Activated CD8-positive, alpha-beta memory T cell treated with anti-CD3 and anti-CD28 coated beads, Interleukin-2, amount 10 ng/mL, durations not matched to agents 7 days and 5 days (primary cell): ENCODE measurements at places on chromosomes 3 and 15. TPM values are rescaled to one million over a fixed set of nuclear protein-coding genes. Genes with fewer than 3 reads are reported as not detected.

GRK7 gene
- total RNA-seq: not detected

SH2D7 gene
- 0.28 TPM for total RNA-seq

GOLGA6A gene
- not detected for total RNA-seq

ARGFX gene
- not detected for total RNA-seq

SUCNR1 gene
- not detected for total RNA-seq

SNTN gene
- total RNA-seq: not detected

CRYBG3 gene
- total RNA-seq: 6.1 TPM

PYGO1 gene
- total RNA-seq: not detected

- no peak for DNase-seq
Measured at GRCh38 chr15:94864600-94864999, 633.2 kb downstream of the MCTP2 start.

DNA sequence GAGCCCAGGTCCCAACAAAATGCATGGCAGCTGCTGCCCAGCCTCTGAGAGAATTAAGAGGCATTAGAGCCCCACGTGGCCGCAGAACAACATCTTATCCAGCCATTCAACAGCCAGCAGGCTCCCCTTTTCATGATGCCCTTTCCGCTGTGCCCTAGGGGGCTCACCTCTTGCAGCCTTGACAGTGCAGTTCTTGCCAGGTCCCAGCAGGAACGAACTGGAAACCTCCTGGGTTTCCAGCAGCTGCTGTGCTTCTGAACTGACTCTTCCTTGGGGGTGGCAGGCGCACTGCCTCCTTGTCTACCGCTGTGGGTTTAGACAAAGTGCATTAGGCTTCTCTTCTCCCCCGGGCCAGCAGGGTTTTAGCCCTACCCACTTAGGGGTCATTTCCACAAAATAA, 85.2 kb downstream of the FAM174B start:
- DNase-seq: no peak

GRCh38 chr3:77236118-77236517, 196.2 kb downstream of the ROBO2 start:
- DNase-seq: no peak

GRCh38 chr3:138768125-138768524, 66.6 kb downstream of the PIK3CB start:
- no peak for DNase-seq

- no peak for DNase-seq
Measured at GRCh38 chr3:46852334-46852720, 10.9 kb downstream of the MYL3 start.

DNA sequence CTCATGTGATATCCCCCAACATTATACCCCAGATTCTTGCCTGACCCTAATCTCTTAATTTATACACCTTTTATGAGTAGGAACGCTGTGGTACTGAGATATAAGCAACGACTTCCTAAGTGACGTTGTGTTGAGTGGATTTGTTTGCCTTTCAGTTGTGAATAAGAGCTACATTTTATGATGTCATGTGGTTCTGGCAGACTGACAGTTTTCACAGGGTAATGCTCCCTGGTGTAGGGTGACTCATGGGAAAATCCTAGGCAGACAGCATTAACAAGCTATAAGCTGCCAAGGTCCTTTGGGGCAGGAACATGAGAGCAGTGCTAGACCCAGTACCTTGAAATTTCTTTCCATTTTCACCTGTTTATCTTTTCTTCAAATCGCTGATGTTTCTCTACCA, 11.2 kb downstream of the C3orf52 start:
- no peak for DNase-seq

- peak; percentile 26 for DNase-seq
Measured at GRCh38 chr15:100249096-100249815, 92.5 kb downstream of the ADAMTS17 start.

GRCh38 chr3:112351823-112352222, 18.9 kb downstream of the CD200 start:
- no peak for DNase-seq

DNA sequence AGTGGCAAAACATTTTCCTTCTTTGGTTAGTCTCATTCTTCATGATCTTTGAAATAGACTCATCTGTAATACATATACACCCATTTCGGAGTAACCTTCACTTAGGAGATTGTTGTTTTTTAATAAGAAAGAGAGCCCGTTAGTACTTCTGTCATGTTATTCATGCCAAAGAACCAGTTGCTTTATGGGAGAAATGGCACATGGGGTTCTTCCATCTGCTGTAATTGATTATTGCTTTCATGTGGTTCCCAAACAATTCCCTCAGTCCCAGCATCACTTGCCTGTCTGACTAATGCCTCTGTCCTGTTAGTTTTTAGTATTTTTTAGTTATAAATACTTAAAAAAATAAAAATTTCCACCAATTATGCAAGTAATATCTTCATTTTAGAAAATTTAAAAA, 33.8 kb upstream of the FAH start:
- no peak for DNase-seq

- DNase-seq: no peak
Measured at GRCh38 chr3:151726016-151726415, 7.7 kb upstream of the AADACL2 start.

DNA sequence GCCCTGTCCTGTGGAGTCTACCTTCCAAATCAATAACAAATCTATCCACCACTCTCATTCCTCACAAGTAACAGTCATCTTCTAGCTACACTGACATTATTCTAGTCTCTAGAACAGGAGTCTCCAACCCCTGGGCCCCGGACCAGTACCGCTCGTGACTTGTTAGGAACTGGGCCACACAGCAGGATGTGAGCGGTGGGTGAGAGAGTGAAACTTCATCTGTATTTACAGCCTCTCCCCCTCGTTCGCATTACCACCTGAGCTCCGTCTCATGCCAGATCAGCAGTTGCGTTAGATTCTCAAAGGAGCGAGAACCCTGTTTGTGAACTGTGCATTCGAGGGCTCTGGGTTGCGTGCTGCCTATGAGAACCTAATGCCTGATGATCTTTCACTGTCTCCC, 31.9 kb downstream of the ROBO2 start:
- DNase-seq: no peak

- DNase-seq: no peak
Measured at GRCh38 chr3:54801977-54802376, 125.9 kb downstream of the LRTM1 start.

GRCh38 chr15:40397688-40398412, 7.7 kb upstream of the IVD start:
- DNase-seq: no peak

- DNase-seq: no peak
Measured at GRCh38 chr3:165895919-165896318, 58.7 kb upstream of the BCHE start.
